ENCODE measurements at places on chromosomes 1 and 21.

DNA sequence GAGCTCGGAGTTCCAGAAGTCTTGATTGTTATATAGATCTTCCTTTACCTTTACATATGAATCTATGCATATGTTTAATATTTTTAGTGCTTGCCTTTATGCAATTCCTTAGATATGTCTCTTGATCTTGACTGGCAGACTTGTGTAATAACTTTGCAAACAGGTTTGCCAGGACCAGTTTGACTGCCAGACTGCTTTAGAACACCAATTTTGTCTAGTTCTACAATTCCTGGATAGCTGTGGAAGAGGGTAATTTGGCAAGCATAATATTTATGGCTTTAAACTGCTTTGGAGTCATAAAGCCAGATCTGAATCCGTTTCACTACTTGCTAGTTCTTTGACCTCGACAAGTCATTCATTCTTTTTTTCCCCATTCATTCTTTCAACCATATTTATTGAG is 250.0 kb downstream of the FAF1 start:
- DNase-seq: no peak

- DNase-seq: no peak
These were observed 1.1 kb upstream of the ABCD3 start for GRCh38 chr1:94416901-94417727.

- no peak for DNase-seq
These were observed 60.9 kb upstream of the RGS2 start for GRCh38 chr1:192747943-192748342.

DNA sequence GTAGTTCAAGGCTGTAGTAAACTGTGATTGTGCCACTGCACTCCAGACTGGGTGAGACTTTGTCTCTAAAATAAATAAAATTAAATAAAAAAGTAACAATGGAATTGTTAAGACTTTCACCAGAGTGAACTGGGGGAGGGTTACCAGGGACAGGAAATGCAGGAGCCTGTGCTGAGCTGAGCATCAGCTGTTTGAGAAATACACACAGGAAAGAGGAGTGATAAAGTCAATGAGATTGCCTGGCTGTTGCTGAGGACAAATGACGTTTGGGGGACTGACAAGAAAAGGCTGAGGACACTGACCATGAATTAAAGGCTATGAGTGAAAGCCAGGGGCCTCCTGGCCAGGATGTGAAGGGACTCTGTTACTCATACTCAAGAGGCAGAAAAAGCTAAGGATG is 226.3 kb downstream of the SETD4 start:
- no peak for DNase-seq

DNA sequence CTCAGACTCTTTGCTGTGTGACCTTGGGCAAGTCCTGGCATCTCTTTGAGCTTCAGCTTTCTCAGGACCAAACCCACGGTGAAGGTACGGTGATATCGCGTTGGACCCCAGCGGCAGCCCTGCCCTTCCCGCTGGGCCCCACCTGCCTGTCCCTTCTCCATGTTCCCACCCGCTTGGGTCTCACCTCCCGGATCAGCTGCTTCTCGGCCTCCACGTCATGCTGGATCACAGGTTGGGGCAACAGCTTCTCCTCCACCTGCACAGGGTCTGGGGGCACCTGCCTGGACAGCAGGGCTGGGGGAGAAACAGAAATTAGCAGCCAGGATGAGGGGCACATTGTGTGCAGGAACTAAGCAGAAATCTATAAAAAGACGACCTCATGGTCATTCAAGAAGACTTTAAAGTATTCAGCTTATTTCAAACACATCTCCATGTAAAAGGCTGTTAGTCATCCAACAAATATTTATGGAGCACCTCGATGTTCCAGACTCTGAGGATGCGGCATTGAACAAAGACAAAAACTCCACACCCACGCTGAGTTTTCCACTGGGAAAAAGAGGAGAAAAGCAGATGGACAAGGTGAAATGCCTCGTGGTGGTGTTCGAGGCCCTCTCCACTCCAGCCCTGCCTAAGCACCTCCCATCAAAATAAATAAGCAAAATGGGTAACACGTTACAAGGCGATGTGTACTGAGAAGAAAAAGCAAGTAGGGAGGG is 19.5 kb downstream of the KIF17 start:
- no peak for DNase-seq

GRCh38 chr1:11516961-11517635 is 38.1 kb downstream of the DISP3 start:
- no peak for DNase-seq

- DNase-seq: no peak
These were observed 56.6 kb downstream of the MAB21L3 start for GRCh38 chr1:116167625-116168276.

GRCh38 chr1:205332015-205332791 is 10.7 kb upstream of the NUAK2 start:
- DNase-seq: no peak

- no peak for DNase-seq
These were observed 58.9 kb downstream of the PTPN14 start for GRCh38 chr1:214492401-214493075.

- no peak for DNase-seq
These were observed 346.6 kb downstream of the ZNF326 start for GRCh38 chr1:90341516-90341915.

DNA sequence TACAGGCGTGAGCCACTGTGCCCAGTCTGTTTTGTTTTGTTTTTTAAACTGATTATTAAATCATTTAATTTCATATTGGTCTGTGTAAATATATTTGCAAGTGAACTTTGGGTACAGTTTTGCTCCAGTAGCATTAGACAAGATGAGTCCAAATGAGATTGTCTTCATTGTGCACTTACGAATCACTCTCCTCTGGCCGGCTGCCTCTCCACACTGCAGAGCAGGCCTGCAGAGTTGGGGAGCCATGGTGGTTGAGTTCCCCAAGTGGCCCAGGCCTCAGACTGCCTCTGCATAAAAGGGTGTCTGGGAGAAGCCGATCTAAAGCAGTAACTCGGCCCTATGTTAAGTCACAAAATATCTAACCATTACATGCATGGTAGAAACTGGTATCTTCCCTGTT is 74.8 kb downstream of the ATP5PO start:
- no peak for DNase-seq

DNA sequence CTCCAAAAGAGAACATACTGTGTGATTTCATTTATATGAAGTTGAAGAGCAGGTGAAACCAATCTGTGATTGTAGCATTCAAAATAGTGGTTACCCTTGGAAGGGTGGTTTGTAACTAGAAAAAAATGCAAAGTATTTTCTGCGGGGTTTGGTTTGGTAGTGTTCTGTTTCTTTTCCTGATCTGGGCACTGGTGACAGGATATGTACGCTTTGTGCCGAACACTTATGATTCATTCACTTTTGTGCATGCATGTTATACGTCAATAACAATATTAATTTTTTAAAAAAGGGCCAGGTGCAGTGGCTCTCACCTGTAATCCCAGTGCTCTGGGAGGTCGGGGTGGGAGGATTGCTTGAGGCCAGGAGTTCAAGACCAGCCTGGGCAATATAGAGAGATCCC is 63.8 kb downstream of the CD34 start:
- no peak for DNase-seq

DNA sequence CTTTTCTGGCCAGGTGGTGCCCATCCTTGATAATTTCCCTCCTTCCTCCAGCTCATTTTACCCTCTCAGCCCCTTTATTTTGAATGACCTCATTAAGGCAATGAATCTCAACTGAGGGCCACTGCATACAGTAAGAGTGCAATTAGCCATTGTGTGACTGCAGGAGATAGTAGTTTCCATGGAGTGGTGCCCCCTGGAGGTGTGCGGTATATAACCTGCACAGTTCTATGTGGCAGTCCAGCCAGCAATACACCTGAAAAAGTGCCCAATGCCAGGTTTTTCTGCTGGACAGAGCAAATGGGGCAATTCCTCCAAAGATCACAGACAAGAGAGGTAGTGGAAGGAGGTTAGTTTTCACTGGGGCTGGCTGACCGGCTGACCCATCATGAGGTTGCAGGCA is 25.9 kb upstream of the LRRC38 start:
- no peak for DNase-seq

- no peak for DNase-seq
These were observed 3.3 kb upstream of the MTARC1 start for GRCh38 chr1:220783453-220783852.

DNA sequence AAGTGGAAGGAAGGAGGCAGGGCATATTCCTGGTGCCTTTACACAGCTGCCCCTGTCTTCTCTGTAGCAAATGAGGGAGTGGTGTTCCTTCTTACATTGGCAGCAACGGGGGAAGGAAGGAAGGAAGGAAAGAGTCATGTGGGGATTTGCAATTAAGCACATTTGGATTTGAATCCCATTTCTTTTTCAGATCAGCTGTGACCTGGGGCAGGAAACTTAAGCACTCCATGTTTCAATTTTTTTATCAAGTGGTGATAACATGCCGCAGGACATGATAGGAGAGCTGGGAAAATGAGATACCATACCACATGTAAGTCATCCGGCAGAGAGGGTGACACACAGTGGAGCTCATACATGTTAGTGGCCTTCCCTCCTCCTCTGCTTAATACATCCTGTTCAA is 186.8 kb downstream of the APP start:
- DNase-seq: no peak

- no peak for DNase-seq
These were observed 136.5 kb upstream of the ETS2 start for GRCh38 chr21:38669186-38669585.

DNA sequence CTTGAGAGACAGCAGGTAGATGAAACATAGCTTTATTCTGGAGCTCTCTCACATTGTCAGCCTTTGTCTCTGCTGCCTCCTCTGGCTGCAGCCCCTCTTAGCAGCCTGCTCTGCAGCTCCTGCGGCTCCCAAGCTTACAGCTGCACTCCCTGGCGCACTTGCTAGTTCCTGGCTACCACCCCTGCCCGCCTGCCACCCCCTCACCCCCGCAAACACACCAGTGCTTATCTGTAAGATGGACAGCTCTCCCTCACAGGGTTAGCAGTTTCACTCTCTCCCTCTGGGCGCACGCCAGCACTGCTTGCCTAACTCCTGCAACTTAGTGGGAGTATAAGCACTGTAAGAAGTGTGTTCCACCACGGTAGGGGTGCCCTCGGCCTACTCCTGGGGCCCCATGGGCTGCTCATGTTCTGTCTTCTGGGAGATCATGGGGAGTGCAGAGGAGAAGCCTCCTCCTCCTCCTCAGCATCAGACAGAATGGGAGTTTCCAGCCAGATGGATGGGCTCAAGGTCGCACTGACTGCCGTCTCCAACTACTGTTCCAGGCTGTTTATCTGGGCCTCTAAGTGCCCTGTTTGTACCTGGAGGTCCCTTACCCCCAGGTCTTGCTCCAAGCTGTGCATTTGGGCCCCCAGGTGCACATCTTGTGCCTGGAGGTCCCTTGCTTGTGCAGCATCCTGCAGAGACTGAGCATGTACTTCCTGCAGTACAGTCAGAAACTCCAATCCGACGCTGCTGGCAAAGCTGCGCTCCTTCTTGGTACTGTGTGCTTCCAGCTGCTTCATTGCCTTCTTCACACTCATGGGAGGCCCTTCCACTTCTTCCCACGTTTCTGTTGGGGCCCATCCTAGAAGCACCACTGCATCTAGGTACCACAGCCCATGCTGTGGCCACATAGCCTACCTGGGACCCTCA is 1388.1 kb downstream of the AMY1C start:
- DNase-seq: no peak

GRCh38 chr1:115056395-115056798 is 26.8 kb downstream of the TSHB start:
- DNase-seq: no peak

DNA sequence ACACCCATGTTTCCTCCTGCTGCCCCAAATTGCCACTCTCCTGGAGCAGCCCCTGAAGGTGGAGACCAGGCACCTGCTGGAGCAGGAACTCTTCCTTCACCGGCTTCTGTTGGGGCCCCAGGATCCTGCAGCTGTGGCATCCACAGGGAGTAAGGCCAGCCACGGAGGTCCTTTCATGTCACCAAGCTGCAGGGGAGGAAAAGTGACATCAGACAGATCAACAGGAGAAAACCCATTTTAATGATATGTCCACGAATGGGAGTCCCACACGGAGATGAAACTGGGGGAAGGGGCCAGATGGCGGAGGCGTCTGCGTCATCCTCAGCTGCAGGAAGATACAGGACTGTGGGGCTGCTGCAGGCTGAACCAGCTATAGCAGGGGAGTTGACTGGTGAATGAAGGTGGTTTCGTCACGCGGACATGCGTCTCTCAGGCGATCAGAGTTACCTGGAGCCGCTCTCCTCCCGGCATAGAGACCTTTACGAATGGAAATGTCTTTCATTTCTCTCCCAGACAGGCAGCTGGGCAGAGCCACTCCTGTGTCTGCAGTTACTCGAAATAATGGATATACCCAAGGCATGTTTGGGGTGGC is 9.9 kb downstream of the TP73 start:
- no peak for DNase-seq

DNA sequence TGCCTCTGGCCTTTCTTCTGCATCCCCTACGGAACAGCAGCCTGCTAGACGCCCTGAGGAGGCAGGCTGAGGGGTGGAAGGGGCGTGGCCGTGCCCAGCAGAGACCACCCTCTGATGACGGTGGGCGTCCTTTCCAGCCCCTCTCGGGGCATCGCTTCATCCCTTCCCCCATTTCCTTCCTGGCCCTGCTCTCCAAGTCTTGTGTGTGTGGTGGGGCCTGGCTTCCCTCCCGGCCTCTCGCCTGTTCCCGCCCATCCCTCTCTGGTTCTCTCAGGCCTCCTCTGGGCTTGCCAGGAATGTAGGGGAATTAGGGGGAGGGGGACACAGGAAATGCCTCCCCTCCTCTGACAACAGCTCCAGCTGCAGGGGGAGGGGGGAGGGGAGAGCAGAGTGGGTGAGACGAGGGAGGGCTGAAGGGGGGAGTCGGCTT is 51.1 kb downstream of the SKI start:
- DNase-seq: no peak

DNA sequence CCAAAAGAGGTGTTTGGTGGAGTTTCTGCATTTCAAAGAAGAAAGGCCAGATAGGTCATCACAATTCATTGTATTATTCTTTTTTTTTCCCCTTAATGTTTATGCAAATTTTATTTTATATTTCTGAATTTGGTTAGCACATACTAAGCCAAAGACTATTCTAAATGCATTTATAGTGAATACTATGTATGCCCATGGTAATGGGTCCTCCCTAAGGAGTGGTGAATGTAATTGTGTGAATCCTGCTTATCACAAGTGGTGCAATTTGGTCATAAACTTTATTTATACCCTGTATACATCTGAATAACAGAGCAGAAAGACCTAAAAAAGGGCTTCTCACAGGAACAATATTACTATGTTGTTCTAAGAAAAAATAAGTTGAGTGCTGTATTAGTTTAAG is 99.1 kb downstream of the CD247 start:
- DNase-seq: no peak

- no peak for DNase-seq
These were observed 13.4 kb downstream of the BCAN start for GRCh38 chr1:156655151-156655903.

GRCh38 chr1:175902281-175902680 is 158.9 kb upstream of the TNR start:
- no peak for DNase-seq

- no peak for DNase-seq
These were observed 91.7 kb upstream of the NFIA start for GRCh38 chr1:60990714-60991090.
